Subcutaneous adipose tissue (tissue), 4 donors: ENCODE measurements at places on chromosomes 1 and 21. TPM values are rescaled to one million over a fixed set of nuclear protein-coding genes. Genes with fewer than 3 reads are reported as not detected.

The SHE gene
- total RNA-seq: 23.3 TPM

The PADI2 gene
- 0.19 TPM for total RNA-seq

The NR1I3 gene
- total RNA-seq: not detected

The FCGR3B gene
- total RNA-seq: 17.3 TPM

The RC3H1 gene
- 28.0 TPM for total RNA-seq

The NPPA gene
- not detected for total RNA-seq

The LAX1 gene
- 0.57 TPM for total RNA-seq

The DIRAS3 gene
- total RNA-seq: 0.38 TPM

The C1orf185 gene
- total RNA-seq: not detected

The VHLL gene
- total RNA-seq: not detected

The TAS1R2 gene
- total RNA-seq: not detected

The DSCAM gene
- not detected for total RNA-seq

The ADORA3 gene
- total RNA-seq: 26.9 TPM

The LRRC47 gene
- total RNA-seq: 17.7 TPM

The KRTAP7-1 gene
- total RNA-seq: not detected

The KLHL20 gene
- 44.0 TPM for total RNA-seq

The RBM11 gene
- total RNA-seq: not detected

The ZMYM4 gene
- total RNA-seq: 39.5 TPM

The GOLPH3L gene
- 20.1 TPM for total RNA-seq

The PRELP gene
- total RNA-seq: 80.5 TPM

The SAMD11 gene
- not detected for total RNA-seq

The SELL gene
- 0.75 TPM for total RNA-seq

The FCER1G gene
- total RNA-seq: 510 TPM

The USH2A gene
- total RNA-seq: not detected

The LTN1 gene
- 29.3 TPM for total RNA-seq

The ABCG1 gene
- 16.7 TPM for total RNA-seq

The PKLR gene
- not detected for total RNA-seq

The NID1 gene
- 180 TPM for total RNA-seq

The LENEP gene
- not detected for total RNA-seq
